ENCODE measurements at places on chromosomes 1 and 21. TPM values are rescaled to one million over a fixed set of nuclear protein-coding genes. Genes with fewer than 3 reads are reported as not detected.

GRCh38 chr1:180586671-180587155 is 27.9 kb downstream of the OVAAL start:
- DNase-seq = no peak

DNA sequence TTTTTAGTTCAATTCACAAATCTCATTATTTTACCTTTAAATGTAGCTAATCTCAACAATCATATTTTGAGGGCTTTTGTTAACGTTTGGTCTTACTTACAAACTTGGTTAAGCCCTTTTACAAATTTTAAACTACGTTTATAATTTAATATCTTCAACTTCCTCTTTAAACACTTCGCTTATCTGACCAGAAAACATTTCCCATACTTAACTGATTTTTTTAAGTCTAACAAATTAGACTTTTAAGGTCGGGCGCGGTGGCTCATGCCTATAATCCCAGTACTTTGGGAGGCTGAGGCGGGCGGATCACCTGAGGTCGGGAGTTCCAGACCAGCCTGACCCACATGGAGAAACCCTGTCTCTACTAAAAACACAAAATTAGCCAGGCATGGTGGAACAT is 300.9 kb downstream of the LMX1A start:
- no peak for DNase-seq

DNA sequence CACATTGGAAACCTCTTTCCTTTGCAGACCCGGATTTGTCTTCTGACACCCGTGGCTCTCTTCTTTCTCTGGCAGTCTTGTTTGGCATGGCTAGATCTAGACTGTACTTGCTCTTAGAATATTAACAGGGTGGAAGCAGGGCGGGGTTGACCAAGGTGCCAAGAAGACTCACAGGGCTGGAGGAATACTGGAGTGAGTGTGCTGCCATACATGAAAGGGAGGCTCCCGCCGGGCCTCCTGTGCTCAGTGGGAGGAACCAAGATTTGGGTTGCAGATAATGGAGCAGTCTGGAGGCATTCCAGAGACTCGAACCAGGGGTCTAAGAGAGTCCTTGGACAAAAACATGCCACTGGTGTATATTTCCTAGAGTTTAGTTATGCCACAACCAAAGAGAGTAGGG is 27.6 kb upstream of the SNX27 start:
- no peak for DNase-seq

- DNase-seq = no peak
Measured at GRCh38 chr1:15943328-15943991, 32.4 kb downstream of the ZBTB17 start.

DNA sequence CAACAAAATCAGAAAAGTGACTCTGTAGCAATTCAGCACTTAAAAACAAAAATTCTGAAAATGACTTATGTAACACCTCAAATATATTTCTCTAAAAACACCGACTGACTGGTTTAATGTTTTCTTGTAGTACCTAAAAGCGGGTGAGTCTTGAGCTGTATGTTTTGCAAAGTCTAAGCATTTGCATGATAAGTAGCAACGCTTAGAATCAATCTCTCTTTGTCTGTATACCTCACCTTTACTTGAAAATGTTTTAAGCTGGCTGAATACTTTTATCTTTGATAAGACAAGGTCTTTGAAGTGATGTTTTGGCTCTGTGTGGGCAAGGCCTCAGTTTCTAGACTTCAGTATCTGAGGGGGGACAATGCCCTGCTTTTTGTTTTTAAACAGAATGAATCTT is 8.2 kb downstream of the ITPKB start:
- no peak for DNase-seq

- DNase-seq = no peak
Measured at GRCh38 chr21:34360488-34361241, 3.1 kb upstream of the KCNE2 start.

GRCh38 chr1:225526878-225527277 is 99.0 kb upstream of the LBR start:
- no peak for DNase-seq

- peak; percentile 88 for DNase-seq
Measured at GRCh38 chr1:21573971-21574465, 64.8 kb downstream of the ALPL start.

GRCh38 chr1:234119431-234119830 is 215.0 kb downstream of the SLC35F3 start:
- no peak for DNase-seq

- DNase-seq = no peak
Measured at GRCh38 chr1:2503554-2504224, 22.7 kb downstream of the PANK4 start.

DNA sequence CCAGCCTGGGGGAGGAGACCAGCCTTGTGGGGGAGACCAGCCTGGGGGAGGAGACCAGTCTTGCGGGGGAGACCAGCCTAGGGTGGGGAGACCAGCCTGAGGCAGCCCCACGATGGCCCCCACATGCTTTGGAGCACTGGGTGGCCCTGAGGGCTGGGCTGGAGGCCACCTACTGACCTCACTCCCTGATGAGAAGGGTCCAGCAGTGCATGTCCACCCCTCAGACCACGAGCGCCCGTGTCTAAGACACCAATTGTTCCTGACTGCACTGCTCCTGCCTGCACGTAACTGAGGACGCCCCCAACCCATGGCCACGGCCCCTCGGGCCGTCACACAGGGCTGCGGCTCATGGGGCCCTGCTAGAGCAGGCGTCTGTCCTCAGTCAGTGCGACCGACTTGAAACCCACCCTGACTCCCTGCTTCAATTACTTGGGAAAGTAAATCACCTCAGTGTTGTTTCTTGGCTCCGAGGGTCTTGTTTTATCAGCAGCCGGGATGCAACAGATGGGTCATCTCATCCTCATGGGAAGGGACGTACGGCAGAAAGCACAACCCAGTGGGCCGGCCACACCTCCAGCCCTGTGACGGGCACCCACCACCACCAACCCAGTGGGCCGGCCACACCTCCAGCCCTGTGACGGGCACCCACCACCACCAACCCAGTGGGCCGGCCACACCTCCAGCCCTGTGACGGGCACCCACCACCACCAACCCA is at the start of gene SPATC1L:
Gene SPATC1L, minus strand, starts transcription at position 550 of the 715 bp plus-strand sequence. CDS start 1,643 bp downstream, outside the sequence.
- peak; percentile 83 for DNase-seq

DNA sequence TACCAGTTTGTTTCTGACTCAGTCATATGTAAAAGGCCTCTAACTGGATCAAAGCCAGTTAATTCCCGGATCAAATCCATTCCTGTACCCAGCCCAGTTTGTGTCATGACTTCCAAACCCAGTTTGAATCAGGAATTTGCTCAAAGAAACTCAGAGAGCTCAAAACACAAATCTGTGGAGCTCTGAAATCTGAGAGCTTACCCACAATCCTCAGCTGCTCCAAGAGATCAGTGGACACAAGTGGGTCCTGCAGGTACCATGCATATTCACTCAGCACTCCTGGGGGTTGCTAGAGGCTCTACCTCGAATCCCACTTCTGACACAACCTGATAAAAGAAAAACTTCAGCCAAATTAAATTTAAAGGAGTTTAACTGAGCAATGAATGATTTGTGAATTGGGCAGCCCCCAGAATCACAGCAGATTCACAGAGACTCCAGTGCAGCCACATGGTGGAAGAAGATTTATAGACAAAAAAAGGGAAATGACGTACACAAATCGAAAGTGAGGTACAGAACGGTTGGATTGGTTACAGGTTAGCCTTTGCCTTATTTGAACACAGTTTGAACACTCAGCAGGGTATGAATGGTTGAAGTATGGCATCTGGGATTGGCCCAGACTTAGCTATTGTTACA is 11.9 kb upstream of the MRPL55 start:
- DNase-seq = no peak

DNA sequence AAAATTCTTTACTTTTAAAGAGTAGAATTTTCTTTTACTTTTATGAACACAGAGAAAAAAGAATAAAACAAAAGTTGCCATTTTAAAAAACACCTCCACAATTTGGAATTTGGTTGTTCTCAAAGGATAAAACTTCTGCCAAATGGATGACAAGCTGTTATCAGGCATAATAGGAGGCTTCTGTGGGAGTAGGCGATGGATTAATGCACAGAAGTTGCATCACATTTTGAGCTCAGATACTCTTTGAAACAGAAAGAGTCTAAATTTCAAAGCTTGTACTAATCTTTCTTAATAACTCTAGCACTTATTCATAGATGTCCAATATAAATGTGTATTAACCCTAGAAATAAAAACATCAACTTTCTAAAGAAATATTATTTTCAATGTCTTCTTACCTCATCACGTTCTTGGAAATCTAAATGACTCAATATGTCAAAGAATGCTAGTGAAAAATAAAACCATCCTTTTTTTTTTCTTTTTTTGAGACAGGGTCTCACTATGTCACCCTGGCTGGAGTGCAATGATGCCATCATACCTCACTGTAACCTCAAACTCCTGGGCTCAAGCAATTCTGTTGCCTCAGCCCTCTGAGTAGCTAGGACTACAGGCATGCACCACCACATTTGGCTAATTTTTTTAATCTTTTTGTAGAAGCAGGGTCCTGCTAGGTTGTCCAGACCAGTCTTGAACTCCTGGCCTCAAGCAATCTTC is 112.8 kb upstream of the USP25 start:
- no peak for DNase-seq

DNA sequence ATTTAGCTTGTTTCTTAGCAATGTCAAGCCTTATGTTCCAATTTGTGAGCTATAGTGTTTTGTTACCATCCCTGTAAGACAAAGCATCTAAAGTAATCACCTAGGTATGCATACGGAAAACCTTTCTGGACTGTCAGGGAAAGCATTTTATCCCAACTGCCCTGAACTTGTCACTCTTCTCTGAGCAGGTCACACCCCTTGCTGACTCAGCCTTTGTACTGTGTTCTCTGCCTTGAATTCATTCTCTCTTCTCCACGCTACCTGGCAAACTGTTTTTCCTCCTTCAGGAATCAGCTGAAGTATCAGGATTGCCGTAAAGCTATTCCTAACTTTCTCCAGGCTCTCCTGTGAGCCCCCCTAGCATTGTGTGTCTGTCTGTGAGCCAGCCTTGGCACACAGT is 54.2 kb downstream of the PBX1 start:
- DNase-seq = no peak

- DNase-seq = peak; percentile 19
Measured at GRCh38 chr1:178540646-178541045, 27.7 kb downstream of the TEX35 start.

DNA sequence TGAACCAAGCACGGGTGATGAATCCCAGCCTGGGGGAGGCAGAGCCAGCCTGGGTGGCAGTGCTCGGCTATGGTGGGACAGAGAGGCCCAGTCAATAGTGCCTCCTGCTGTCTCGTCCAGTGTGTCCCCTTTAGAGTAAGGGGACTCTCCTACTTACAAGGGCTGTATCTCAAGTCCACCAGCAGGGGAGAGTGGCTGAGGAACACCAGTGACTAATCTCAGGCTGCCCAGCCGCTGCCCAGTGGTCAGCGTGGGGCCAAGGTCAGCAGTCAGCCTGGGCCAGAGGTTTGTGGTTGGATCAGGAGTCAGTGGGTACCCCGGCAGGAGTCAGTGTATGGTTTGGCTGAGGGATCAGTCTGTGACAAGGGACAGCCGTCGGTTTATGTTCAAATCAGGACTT is 109.2 kb upstream of the RUNX3 start:
- DNase-seq = no peak

GRCh38 chr1:223245983-223246382 is 102.9 kb upstream of the TLR5 start:
- no peak for DNase-seq

Gene TAGLN2
- polyA plus RNA-seq = 351 TPM

Gene HSF2BP
- 0.35 TPM for polyA plus RNA-seq

Gene ILDR2
- under 0.01 TPM for polyA plus RNA-seq

Gene ARHGEF16
- 1.5 TPM for polyA plus RNA-seq

Gene NBPF10
- polyA plus RNA-seq = 0.91 TPM

Measured in spleen (tissue), 13 donors.